ENCODE measurements at places on chromosomes 5 and 9.

GRCh38 chr9:127507751-127508648 lies 56.7 kb downstream of the LRSAM1 start:
- no peak for DNase-seq

- DNase-seq: no peak
Measured at GRCh38 chr9:11338130-11338529, 725.3 kb upstream of the PTPRD start.

- DNase-seq: no peak
Measured at GRCh38 chr9:121566481-121567465, 67.1 kb upstream of the GGTA1 start.

DNA sequence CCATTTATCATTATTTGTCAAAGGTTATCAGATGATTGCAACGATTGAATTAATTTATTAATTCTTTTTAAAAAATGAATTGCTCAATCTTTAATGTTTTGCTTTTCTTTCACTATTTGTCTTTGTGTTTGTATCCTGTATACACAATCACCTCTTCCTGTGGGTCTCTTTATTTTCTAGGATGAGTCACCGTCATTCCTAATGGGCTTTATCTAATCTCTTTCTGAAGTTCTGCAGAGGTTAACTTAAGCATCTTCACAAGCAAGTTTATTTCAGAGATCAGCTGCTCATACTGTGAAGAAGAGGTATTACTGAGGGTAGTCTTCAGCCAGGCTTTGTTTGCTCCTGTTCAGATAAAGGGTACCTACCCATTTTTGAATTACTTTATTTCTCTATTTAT lies 323.9 kb downstream of the NNT start:
- no peak for DNase-seq

DNA sequence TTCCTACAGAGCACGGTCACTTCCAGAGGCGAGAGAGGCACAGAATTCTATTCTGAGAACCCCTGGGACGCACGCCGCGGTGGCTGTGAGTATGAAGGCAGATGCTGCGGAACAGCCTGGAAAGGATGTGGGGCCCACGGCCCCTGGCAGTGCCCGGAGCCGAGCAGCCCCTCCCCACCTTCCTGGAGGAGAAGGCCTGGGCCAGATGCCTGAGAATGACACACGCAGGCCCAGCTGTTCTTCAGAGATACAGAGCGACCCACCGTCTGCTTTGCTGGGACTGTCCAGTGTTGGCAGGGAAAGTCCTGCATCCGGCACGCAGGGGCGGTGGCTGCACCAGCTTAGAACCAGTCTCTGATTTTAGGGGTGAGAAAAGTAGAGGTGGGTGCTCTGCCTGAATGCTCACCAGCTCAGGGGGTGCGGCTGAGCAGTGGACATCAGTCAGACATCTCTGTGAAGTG lies 116.7 kb upstream of the LPCAT1 start:
- DNase-seq: no peak

DNA sequence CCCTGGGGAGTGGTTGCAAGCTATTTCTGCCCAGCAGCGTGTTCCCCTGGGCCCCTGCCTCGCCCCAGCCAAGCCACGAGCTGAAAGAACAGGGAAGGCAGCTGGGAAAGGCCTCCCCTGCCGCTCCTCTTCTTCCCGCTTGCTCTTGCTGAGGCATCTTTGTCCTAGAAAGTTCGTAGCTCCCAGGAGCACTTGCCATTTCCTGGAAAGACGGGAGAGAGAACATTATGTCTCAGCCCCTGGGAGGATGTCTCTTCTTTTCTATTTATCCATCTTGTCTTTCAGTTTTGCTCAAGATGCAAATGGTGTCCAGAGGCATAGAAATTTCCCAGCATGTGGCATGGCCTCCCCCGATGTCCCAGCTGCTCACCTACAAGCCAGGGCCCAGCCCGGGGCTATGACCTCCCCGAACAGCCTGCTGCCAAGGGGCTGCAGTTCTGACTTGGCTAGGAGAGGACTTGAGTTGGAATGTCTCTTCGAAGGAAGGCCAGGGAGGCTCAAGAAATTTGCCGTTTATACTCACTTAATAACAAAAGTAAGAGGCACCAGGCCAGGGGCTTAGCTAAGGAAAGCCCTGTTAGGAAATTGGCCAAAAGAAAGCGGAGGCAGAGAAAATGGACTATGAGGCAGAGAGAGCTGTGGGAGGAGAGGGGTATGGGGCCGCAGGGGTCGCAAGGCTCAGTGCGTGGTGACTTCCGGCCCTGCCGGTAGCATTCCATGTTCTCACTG lies 87.3 kb downstream of the LIFR start:
- no peak for DNase-seq

Measured in NCI-H460 (cell line).